ENCODE measurements at places on chromosomes 16 and 17.

GRCh38 chr16:27740496-27741201 lies 190.7 kb downstream of the KATNIP start:
- no peak for DNase-seq

DNA sequence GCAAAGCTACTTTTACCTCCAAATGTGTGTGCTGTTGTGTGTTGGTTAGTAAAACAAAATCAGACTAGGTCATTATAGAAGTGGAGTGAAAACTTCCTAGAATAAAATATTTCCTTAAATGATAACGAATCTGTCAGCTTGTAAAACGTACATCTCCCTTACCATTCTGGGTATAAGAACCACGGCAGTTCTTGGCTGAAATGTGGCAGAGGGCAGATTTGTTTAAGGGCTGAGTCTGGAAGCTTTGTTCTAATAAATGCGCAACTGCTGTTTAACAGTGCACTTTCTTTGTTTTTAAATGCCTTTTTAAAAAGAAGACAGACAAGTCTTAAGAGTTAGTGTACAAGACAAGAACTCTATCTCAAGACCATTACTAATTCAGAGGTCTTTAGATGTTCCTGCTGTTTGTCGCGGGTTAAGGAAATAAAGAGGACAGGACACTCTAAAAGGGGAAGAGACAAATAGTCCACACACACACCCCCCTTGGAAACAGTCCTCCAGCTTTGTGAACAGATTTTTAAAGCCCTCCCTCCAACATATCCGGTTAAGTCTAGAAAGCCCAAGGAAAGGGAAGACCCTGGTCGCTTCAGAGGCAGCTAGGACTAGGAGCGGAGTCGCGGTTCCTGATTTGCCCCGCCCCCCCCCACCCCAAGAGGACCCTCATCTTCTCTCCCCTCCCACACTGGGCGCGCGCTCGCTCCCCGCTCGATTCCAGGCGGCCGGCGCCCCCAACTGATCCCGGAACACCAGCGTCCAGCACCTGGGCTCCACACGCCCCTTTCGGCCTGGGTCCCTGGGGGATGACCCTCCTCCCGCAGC lies 658 bp downstream of the SYNRG start:
- DNase-seq: no peak

GRCh38 chr16:50071075-50071671 lies 5.4 kb downstream of the HEATR3 start:
- DNase-seq: no peak

DNA sequence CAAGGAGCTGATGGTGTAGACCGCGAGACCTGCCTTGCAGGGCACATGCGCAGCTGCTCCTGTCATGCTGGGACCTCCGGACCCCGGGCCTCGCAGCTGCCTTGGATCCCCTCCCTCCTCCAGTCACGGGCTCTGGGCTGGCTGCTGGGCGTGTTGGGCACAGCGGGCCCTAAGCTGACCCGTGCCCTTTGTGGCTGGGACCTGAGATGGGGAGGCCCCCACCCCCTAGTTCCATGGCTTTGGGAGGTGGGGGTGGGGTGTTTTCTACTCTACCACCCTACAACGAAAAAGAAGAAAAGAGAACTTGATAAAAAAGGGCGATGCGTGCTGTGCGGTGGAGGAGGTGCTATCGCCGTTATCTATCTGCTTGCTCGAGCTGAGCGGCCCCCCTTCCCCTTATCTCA lies 14.5 kb downstream of the ZFPM1 start:
- no peak for DNase-seq

- DNase-seq: no peak
These were observed 87.9 kb downstream of the ABR start for GRCh38 chr17:1091900-1092299.

DNA sequence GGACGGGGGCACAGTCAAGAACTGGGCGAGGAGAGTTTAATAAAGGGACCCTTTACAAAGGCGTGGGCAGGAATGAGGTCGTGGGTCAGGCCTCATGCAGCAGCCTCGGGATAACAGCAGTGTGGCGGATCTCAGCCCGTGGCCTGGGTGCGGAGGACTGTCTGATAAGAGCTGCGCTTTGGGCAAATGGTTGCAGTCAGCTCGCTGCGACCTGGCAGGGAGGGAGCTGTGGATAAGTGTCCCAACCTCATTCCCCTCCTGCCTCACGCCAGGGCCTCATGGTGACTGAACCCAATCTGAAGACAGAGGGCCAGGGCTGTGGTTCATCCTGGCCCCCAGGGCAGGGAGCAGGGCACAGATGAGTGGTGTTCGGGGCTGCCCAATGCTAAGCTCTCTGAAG lies 13.6 kb downstream of the SMTNL2 start:
- no peak for DNase-seq

DNA sequence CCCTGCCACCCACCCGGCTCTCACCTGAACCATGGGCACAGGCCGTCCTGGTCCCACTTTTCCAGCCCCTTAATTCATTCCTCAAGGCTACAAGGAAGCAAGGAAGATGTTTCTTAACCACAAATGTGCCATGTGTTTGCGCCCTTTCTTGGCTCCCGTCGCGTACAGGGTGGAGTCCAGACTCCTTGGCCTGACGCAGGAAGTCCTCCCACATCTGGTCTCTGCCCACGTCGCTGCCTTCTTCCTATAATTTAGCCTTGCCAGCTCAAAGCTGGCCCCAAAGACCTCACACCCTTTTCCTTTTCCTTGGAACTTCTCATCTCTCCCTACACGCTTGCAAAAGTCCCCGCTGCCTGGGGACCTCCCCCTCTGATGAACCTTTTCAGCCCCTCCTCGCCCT lies 38.8 kb upstream of the BHLHA9 start:
- DNase-seq: no peak

GRCh38 chr17:42456223-42457106 lies 2.2 kb upstream of the ATP6V0A1 start:
- DNase-seq: no peak

- DNase-seq: no peak
These were observed 60.5 kb downstream of the TK2 start for GRCh38 chr16:66489385-66489784.

DNA sequence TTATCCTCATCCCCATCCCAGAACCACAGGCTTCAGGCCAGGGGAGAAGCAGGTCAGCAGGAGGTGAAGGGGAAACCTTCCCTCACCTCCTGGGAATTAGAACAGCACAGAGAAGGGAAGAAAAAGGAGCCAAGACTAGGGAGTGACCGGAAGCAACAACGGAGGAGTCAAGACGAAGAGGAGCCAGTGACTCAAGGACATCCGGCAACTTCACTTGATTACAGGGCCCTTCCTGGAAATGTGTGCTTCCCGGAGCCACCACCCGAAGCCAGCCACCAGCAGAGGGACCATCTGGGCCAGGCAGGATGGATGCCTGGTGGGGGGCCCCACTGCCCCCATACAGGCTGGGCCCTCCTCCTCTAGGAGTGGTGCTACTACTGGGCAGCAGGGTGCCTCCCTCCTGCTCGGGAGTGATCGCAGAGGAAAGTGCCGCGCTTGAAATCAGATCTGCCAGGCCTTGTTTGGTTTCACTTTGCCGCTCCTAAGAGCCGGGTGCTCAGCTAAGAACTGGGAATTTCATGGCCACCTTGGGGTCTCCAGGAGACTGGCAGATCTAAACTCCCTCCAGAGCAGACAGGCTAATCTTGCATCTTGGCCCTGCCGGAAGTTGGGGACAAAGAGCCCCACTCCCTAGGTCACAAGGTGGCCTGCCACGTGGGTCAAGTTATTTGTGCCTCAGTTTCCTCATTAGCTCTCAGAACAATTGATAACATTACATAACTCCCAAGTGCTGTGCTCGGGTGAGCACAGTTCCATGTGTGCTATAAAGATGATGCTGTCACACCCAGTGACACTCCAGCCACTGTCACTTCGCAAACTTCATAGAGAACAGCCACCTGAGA lies 6.6 kb downstream of the CDC42EP4 start:
- no peak for DNase-seq

GRCh38 chr16:53201900-53202299 lies 147.1 kb downstream of the CHD9 start:
- DNase-seq: no peak

GRCh38 chr16:23258919-23259237 lies 43.2 kb upstream of the SCNN1B start:
- DNase-seq: no peak

GRCh38 chr16:9344508-9344907 lies 253.1 kb downstream of the HAPSTR1 start:
- no peak for DNase-seq

DNA sequence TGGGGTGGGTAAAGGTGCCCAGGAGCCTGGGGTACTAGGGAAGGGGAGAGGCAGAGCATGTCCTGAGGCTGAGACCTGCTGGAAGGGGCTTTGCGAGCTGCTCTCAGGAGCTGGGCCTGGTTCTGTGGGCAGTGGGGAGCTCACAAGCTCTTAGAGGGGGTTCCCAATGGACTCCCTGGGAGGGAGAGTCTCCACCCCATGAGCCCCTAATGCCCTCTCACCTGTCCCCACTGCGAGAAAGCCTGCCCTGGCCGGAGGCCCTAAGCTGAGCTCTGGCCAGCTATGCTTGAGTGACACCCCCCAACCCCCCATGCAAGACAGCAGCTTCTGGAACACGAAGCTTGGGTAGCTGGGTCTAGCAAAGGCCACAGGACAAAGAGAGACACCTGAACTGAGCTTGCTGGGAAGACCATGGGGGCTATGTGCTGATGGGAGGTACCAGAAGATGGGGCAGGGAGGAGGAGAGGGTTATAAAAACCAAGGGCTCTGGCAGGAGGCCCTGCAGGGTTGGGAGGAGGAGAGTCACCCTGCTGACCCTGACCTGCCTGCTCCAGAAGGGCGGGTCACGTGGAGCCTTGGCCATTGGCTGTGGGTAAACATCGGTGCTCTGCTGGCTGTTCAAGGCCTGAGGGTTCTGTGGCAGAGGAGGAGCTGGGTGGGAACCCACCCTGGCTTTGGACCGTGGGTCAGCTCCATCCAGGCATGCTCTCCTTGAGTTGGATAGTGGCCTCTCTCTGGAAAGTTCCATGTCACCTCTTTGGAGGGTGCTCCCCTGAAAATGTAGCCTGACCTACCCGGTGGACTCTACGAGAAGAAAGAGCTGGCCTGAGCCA lies 106.7 kb downstream of the RAB11FIP4 start:
- DNase-seq: no peak

- no peak for DNase-seq
These were observed 181.9 kb downstream of the MSI2 start for GRCh38 chr17:57438066-57438731.

- peak; percentile 74 for DNase-seq
These were observed 3.6 kb downstream of the PIEZO1 start for GRCh38 chr16:88781140-88782077.

DNA sequence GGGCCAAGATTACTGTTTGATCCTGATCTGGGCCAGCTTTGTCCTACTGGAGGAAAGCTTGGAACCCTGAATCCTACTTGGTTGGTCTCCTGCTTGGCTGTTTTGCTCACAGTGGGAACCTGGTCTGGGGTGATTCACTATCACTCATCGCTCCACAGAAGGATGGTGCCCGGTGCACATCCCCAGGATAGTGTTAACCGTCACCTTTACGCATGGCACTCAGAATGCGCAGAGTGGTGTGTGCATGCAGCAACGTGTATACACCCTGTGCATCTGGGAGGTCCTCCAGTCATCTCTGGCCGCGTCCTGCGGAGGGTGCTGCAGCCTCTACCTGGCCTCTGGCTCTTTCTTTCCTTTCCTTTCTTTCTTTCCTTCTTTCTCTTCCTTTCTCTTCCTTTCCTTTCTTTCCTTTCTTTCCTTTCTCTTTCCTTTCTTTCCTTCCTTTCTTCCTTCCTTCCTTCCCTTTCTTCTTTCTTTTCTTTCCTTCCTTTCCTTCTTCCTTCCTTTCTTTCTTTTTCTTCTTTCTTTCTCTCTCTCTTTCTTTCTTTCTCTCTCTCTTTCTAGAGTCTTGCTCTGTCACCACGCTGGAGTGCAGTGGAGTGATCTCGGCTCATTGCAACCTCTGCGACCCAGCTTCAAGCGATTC lies 13.1 kb downstream of the SOCS3 start:
- no peak for DNase-seq

DNA sequence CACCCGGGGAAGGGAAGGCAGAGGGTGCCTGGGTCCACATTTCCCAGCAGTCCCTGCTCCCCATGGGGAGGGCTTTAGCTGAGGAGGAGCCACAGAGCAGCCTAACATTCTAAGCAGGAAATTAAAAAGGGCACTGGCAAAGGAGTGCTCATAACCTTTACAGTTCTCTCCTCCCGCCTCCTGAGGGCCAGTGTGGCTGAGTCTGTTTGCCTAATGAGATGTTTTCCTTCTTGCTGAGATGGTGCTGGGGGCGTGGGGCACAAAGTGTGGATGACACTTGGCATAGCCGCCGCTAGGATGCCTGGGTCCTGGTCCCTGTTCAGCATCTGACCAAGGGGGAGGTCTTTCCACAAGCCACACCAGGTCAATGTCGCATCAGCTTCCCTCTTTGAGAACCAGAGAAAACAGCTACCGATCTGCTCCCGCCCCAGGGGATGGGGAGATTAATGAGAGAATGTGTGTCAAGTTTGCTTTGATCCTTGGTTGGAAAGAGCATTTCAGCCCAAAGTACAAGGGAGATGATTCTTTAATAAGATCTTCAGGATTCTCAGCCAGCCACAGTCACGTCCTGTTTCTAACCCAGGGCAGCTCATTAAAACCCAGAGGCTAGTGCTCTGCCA lies 5.8 kb downstream of the KIF18B start:
- no peak for DNase-seq

- no peak for DNase-seq
These were observed 342.4 kb upstream of the TBX2 start for GRCh38 chr17:61057257-61057656.

DNA sequence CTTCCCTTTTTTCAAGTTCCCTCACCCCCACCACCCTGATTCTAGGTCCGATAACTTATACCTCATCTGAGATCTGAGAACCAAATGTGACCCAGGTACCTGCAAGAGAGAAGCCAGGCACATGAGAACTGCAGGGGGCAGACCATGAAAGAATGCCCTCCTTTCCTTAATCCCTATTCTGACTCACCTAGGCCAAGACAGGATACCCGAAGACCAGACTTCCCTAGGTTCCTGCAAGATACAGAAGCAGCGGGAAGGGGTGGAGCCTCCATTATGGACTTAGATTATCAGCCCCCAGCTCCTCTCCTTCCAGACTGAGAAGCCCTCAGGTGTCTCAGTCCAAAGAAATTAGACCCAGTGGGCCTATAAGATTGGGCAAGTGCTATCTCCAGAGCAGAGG lies 2.1 kb downstream of the KCNAB3 start:
- no peak for DNase-seq

- no peak for DNase-seq
These were observed 164.6 kb upstream of the ELAC2 start for GRCh38 chr17:13182450-13182849.

- no peak for DNase-seq
These were observed 52.7 kb downstream of the TBC1D16 start for GRCh38 chr17:79982986-79983385.

GRCh38 chr16:77374384-77374783 lies 60.5 kb downstream of the ADAMTS18 start:
- no peak for DNase-seq

GRCh38 chr16:15980329-15980728 lies 30.9 kb downstream of the ABCC1 start:
- no peak for DNase-seq

GRCh38 chr17:82348866-82349265 lies 10.2 kb upstream of the TEX19 start:
- no peak for DNase-seq

- DNase-seq: no peak
These were observed 9.9 kb downstream of the NR1D1 start for GRCh38 chr17:40090237-40091119.

Data from stimulated activated CD4-positive, alpha-beta T cell treated with anti-CD3 and anti-CD28 coated beads, Interleukin-1b, Interleukin-23, amount 100 ng/mL, for 24 hours (primary cell).